ENCODE measurements at places on chromosomes 16 and 17. TPM values are rescaled to one million over a fixed set of nuclear protein-coding genes. Genes with fewer than 3 reads are reported as not detected.
A peak's percentile ranks its signal among the peaks of the same experiment; 100 is the strongest.

The SNAI3 gene
- not detected for total RNA-seq

DNA sequence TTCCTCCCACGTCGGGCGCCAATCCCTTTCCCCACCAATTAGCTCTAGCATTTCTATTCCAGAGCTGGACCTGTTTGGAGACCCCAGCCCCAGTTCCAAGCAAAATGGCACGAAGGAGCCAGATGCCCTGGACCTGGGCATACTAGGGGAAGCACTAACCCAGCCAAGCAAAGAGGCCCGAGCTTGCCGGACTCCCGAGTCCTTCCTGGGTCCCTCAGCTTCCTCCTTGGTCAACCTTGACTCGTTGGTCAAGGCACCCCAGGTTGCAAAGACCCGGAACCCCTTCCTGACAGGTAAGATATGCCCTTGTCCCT lies 5.6 kb upstream of the SPATA20 start:
- no peak for DNase-seq

- DNase-seq = no peak
Measured at GRCh38 chr17:2034157-2034556, 4.2 kb downstream of the DPH1 start.

GRCh38 chr17:66686601-66687000 lies 148.3 kb upstream of the CACNG5 start:
- DNase-seq = peak; percentile 25

The TBC1D3H gene
- not detected for total RNA-seq

DNA sequence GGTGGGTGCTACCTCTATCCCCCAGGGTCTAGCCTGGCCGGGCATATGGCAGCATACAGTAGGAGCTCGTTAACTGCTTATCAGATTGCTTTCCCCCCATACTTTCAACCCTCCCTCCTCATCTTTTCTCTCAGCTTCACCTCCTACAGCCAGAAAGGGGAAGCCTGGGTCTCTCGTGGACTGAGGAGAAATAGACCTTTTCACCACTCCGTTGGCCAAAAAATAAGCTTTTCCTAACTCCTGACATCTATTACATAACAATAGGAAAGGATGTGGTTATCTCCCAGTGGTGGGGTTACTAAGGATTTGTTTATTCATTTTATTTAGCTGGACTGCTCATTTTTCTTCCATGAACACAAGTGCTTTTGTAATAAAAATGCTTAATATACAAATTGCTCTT lies 9.0 kb upstream of the CXCL16 start:
- DNase-seq = no peak

DNA sequence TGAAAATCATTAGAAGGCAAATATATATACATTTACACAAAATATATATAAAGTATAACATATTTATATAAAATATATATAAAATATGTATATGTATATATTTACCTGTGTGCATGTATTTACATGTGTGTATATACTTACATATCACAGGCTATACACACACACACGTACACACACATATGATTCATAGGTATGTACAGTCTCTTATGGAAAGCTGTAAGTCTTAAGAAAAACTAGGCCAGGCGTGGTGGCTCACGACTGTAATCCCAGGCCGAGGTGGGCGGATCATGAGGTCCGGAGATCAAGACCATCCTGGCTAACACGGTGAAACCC lies 14.7 kb downstream of the TOM1L2 start:
- no peak for DNase-seq

GRCh38 chr16:76527244-76527643 lies 250.0 kb downstream of the CNTNAP4 start:
- DNase-seq = no peak

The OVCA2 gene
- total RNA-seq = 24.3 TPM

- DNase-seq = no peak
Measured at GRCh38 chr16:87457709-87458423, 35.0 kb downstream of the ZCCHC14 start.

DNA sequence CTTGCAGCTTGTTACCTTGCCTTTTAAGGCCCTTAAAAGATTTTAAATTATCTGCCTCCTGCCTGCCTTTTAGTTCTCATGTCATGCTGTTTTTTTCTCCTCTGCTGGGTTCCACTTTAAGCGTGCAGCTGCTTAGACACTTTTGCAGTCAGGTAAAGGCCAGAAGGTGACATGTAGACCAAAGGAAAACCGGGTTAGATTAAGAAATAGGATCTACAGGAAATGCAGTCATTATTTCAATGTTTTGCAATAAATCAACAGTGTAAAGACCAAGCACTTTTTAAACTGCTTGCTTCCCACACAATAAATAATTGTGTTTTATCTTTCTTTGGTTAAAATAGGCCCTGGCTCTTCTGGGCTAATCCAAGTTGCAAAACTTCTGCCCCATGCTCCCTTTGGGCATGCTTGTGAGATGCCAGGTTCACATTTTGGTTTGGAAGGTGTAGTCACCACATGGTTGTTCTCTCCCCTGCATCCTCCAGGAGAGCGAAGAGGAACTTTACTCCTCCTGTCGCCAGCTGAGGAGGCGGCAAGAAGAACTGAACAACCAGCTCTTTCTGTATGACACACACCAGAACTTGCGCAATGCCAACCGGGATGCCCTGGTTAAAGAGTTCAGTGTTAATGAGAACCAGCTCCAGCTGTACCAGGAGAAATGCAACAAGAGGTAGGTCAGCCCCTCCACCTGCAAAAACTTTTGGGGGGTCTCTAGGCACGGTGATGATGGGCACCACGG lies 54.9 kb downstream of the SDR42E1 start:
- no peak for DNase-seq

DNA sequence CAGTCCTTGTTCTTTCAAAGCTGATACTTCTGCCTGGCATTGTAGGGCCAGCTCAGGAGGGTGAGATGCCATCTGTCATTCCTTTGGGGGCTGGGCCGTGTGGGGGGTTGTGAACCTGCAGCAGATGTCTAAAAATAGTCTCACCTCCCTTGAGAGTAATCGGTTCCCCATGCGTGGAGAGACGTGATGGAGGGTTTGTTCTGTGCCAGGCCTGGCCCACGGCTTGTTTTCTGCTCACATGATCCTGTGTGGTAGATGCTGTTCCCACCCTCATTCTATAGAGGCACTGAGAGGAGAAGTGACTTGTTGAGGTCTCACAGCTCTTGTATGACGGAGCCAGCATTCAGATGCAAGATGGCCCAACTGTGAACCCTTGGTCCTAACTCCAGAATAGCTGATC lies 4.6 kb downstream of the IRF8 start:
- DNase-seq = no peak

The AIPL1 gene
- total RNA-seq = not detected

Measured in vagina (tissue), 2 donors.